Stimulated activated CD8-positive, alpha-beta memory T cell treated with anti-CD3 and anti-CD28 coated beads, Interleukin-2, amount 100 ng/mL, for 1 hour (primary cell): ENCODE measurements at places on chromosomes 5 and 9.

GRCh38 chr9:23769307-23769935 is 56.6 kb downstream of the ELAVL2 start:
- DNase-seq: no peak

DNA sequence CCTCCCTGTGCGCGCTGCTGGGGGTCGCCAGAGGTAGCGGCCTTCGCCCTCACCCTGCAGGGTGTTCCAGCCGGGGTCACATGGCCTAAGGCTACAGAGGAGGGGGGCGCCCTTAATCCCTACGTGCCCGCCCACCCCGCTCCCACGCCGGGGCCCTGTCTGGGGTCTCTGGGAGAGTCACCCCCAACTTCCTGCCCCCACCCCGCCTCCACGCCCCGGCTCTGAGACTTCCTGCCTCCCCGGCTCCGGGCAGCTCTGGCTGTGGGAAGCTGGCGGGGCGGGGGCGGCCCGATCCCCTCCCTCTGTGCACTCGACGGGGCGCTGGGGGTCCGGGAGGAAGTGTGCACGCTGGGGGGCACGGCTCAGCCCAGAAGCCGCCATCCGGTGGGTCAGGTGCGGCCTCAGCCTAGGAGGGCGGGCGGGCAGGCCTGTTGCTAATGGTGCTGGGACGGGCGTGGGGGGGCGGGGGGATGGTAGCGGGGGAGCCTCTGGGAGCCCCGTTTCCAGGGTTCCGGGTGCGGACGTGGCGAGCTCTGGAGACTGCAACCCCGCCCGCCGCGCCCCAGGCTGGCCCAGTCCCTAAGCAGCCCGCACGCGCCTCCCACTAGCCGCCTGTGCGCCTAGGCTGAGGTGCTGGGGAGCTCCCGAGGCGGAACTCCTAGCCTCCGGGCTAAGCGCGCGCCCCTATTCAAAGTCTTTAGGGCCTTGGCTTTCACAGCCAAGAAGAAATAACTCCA is 61.6 kb downstream of the CXXC5 start:
- DNase-seq: no peak

- DNase-seq: no peak
Measured at GRCh38 chr5:179326122-179326927, 18.9 kb downstream of the ADAMTS2 start.

- DNase-seq: no peak
Measured at GRCh38 chr5:174159327-174160114, 114.0 kb downstream of the NSG2 start.

GRCh38 chr5:124949862-124950261 is 203.4 kb upstream of the ZNF608 start:
- DNase-seq: no peak

DNA sequence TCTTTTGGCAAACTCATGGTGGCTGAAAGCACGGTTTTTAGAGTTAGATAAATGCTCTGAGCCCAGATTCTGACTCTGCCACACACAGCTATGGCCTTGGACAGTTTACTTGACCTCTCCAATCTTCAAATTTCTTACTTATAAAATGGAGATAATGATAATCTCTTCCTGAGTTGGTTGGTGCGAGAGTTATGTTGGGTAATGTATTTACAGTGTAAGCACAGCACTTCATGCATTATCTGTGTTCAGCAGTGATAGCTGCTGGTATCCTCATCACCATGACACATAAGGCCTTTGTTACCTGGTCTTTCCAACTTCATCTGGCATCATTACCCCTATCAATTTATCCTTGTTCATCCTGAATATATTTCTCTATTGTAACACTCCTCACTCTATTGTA is 178.8 kb upstream of the ELL2 start:
- DNase-seq: no peak

GRCh38 chr5:50606179-50606578 is 60.3 kb upstream of the PARP8 start:
- DNase-seq: no peak

- no peak for DNase-seq
Measured at GRCh38 chr9:127455324-127455992, 4.1 kb downstream of the LRSAM1 start.
